Hepatic stellate cell (primary cell): ENCODE measurements at places on chromosomes 12 and 14.

- no peak for DNase-seq
These were observed 30.6 kb downstream of the CLECL1 start for GRCh38 chr12:9702255-9702654.

DNA sequence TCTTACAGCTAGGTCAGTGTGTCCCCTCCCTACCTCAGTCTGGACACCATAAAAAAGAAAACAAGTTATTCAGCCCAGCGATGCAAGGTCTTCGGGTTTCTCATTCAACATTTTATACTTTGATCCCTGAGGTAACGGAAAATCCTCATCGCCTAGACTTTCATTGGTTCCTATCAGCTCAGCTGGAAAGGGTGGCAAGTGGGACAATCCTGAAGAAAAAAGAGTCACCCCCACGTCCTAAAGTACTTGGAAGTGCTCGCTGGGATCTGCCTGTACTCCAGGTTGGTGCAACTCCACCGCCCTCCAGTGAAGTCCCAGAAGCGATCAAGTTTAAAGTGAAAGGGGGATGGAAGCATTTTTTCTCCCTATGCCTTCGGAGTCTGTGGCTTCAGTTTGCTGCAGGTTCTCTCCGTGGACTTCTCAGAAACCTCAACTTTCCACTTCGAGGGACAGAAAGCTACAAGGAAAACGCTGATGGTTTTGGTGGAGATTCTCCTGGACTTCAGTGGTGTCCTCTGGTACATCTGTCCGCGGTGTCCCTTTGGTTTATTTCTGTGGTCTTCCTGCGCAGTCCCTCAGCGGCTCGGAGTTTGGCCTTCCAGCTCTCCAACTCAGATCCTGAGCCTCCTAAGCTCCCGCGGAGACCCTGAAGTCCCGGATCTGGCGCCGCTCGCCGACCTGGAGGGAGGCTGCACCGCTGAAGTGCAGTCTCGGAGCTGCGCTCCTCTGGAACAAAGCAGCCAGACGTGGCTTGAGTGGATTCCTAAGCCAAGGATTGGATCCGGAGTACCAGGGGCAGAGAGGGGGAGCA lies 1.8 kb upstream of the LRFN5 start:
- DNase-seq = no peak

- DNase-seq = no peak
These were observed 1.4 kb downstream of the NIN start for GRCh38 chr14:50829489-50830043.

DNA sequence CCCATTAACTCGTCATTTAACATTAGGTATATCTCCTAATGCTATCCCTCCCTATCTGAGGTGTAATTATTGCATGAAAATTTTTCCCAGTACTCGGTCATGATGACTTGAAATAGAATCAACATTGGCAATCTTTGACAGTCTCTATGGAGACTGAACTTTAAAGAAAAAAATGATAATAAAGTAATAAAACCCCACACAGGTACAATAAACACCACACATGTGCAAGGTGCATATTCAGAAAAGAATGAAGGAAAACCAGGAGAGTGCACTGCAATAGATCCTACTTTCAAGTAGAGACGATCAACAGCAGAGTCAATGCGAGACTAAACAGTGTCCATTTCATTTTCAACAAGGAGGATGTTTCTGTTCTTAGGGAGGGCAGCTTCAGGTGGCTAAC lies 1253.8 kb upstream of the TMEM132C start:
- no peak for DNase-seq

DNA sequence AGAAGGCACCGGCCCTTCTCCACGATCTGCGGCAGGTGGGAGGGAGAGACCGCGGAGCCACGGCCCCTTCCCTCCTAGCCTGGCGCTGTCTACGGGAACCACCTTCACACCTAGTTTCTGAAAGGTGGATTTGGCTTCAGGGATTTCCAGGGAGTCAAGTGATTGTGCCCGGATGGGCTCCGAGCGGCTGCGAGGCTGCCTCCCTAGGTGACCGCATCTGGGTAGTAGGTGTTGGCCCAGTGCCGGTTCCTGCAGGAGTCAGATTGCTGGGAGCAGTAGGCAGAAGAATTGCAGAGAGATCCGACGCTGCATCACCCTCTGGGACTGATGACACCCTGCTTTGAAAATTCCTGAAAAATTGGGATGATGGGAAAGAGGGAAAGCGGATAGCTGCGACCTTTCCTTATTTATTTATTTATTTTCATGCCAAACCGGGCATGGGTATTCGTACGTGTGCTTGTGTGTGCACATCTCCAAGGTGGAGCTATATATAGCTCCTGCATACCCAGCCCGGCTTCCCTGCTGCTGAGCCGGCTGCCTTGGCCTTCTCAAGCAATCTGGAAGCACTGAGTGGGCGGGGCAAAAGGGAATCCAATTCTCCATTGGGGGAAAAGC lies 1.1 kb downstream of the CNTN1 start:
- peak; percentile 3 for DNase-seq

- no peak for DNase-seq
These were observed 178.2 kb downstream of the PIK3C2G start for GRCh38 chr12:18439541-18439940.

GRCh38 chr12:27552886-27553560 lies 29.0 kb downstream of the PPFIBP1 start:
- DNase-seq = no peak

GRCh38 chr14:34498684-34499412 lies 36.8 kb upstream of the SPTSSA start:
- no peak for DNase-seq

- no peak for DNase-seq
These were observed 48.3 kb downstream of the LMNTD1 start for GRCh38 chr12:25504744-25505143.

DNA sequence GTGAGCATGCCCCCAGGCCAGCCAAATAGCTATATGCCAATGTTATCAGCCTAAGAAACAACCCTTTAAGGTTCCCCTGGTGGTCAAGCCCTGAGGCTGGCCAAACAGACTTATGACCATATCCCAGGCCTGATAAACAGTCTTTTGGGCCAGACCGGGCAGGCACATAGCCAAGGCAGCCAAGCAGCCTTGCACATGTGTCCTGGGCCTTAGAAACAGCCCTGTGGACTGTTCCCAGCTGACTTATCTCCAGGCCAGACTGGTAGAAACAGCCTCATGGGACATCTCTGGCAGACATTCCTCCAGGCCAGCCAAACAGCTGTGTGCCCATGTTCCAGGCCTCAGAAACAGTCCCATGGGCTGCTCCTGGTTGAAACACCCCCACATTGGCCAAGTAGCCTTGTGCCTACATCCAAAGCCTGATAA lies 295.0 kb upstream of the MGAT4C start:
- no peak for DNase-seq

GRCh38 chr14:55712491-55712890 lies 132.5 kb downstream of the KTN1 start:
- DNase-seq = no peak

DNA sequence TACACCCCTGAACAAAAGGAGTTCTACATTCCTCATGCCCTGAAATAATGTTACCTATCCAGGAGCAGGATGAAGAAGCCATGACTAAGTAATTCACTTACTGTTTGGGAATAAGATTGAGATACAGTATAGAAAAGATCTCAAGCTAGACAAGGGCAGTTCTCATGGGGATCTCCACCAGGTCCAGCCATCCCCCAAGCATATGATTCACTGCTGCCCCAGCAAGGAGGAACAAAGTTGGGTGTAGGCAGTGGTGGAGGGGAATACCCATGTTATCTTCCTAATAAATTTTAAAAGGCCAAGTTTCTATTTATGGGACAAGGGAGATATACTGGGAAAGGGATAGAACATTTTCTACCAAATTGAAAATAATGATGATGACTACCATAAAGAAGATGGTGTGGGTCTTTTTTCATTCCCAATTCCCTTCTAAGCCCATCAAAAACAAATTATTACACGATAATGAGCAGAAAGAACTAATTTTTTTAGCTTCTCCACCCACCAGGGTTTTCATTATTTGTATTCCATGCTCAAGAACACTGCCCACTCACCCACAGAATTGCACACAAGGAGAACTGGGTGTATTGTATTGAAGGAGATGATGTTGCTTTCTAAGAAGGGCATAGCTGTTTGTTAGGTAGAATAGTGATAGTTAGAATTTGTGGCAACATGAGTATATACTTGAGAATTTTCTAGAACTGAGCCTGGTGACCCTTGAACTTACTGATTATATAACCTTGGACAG lies 204.6 kb downstream of the BTG1 start:
- DNase-seq = no peak

DNA sequence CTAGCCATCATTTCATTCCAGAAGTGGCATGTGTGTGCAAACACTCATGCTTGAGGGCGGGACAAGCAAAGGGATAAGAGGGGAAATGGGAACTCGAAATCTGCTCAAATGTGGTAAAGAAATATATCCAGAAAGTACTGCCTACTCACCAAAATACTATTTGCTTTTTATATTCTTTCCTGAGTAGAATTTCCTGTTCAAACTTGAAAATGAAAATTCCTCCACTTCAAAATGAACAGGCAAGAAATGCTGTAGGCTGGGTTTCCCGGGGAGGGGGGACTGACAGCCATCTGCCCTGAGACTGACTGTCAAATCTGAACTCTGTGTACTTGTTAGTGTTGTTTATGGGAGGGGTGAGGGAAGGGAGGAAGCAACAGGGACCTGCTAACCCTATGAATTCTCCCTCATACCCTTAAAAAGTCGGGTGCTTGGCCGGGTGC lies 34.6 kb downstream of the NTF3 start:
- DNase-seq = peak; percentile 29

- no peak for DNase-seq
These were observed 179.2 kb downstream of the DUSP6 start for GRCh38 chr12:89173096-89173495.
